ENCODE measurements at places on chromosomes 5 and 9.

DNA sequence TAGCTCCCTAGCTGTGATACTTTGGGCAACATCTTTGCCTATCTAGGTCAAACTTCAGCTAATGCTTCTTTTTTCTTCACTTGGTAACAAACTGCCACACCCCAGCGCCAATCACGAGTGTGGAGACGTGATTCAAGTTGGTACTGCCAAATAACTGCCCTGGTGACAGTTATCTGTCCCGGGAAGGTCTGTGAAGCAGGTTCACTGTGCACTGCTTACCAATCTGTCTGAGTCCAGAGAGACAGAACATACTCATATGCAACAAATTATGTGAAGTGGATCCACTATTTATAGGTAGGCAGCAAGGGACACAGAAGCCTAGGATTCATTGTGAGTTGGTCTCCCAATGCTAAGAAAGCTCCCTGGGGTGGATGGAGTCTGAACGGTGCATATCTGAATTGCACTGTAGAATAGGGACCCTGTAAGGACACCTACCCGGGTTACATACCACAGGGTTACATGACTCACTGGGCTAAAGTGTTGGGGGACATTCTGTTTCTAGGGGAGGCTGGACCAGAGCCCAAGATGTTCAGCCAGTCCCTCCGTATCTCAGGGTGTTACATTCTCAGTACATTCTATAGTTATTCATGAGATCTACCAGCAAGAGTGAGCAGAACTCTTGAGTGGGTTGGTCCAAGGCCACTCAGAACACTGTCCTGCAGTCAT lies 95.4 kb upstream of the STC2 start:
- no peak for DNase-seq

- DNase-seq = no peak
These were observed 15.4 kb downstream of the TRAF2 start for GRCh38 chr9:136901516-136902258.

- DNase-seq = no peak
These were observed 25.9 kb upstream of the CFAP157 start for GRCh38 chr9:127680846-127681245.

DNA sequence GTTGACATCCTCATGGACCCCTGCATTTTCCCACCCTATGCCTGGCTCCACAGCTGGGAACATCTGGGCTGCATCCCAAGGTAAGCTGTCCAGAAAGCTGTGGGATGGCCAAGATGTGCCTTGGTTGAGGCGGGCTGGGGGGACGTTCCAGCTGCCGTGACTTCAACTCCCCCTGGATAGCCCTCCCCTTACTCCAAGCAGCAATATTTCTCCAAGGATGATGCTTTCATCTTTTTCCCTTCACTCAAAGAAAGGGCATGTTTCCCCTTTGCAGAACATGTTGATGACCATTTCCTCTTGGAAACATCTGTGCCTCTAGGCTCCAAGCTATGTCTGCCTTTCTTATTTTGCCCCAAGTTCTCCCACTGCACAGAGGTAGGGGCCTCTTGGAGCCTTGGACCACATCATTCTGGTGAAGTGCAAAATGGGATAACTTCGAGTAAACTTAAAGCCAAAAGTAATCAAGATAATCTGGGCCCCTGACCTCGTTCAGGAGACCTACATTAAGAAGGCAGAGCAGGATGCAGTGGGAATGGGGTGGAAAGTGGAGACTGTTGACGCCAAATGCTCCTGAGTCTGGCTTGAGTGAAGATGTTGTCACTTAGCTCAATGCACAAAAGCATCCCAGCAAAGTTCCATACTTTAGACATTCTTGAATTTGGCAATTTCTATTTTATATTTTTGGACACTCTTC lies 175.2 kb downstream of the GAS1 start:
- no peak for DNase-seq

DNA sequence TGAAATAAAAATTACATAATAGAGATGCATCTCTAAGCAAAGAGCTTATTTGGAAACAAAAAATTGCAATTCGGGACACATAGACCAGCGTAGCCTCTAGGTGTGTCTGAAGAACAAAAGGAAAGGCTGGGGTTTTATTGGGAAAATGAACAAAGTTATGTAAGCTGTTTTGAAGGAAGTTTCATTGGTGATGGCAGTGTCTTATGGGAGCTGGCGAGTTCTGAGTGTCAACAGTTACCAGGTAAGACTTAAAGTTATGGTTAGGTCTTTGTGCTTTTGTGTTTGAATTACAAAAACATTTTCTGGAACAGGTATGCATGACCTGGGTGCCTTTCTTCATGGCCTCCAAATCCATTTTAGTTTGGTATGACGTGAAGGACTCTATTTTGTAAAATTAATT lies 48.9 kb downstream of the SLC27A6 start:
- DNase-seq = no peak

DNA sequence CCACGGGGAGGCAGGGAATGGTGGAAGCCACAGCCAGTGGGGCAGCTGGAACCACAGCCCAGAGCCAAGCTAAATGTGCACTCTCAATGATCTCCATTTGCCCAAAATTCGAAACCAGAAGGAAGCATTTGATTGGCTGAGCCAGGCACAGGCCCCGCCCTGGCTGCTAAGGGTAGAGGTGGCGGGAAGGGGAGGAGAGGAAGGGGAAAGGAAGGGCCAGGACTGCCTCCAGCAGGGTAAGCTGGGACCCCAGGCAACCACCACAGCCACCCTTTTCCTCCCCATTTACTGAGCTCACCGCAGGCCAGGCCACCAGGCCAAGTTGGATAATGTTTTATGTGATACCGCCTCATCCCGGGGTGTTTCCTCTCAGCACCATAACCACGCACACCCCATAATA lies 100.3 kb upstream of the RAPGEF1 start:
- no peak for DNase-seq

DNA sequence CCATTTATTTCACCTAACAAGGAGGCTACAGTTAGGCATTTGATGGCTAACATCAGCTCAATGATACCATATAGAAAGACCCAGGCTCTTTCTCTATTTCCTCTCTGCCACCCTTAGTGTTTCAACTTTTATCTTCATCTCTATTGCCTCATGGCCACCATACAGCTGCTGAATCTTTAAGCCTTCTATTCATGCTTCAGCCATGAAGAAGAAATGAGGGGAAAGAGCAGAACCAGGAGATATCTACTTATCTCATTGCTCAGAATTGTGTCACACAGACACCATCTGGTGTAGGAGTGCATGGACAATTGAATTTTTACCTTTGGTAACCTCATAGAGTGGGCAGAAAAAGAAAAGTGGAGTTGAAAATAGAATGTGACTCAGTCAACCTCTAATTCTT lies 6.7 kb downstream of the GAPT start:
- no peak for DNase-seq

GRCh38 chr5:1497795-1498622 lies 25.8 kb downstream of the LPCAT1 start:
- DNase-seq = no peak

DNA sequence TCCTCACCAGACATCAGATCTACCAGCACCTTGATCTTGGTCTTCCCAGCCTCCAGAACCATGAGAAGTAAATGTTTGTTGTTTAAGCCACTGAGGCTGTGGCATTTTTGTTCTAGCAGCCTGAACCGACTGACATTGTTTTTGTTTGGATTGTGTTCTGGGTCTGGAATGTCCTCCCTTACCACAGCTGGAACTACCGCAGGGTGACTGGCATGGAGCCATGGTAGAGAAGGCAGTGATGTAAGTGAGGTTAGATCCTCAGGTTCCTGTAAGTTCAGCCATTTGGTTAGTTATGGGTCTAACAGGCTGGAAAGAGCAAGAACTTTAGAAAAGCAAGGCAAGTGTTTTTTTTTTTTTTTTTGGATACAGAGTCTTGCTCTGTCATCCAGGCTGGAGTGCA lies 209.3 kb downstream of the DAB2IP start:
- DNase-seq = no peak

DNA sequence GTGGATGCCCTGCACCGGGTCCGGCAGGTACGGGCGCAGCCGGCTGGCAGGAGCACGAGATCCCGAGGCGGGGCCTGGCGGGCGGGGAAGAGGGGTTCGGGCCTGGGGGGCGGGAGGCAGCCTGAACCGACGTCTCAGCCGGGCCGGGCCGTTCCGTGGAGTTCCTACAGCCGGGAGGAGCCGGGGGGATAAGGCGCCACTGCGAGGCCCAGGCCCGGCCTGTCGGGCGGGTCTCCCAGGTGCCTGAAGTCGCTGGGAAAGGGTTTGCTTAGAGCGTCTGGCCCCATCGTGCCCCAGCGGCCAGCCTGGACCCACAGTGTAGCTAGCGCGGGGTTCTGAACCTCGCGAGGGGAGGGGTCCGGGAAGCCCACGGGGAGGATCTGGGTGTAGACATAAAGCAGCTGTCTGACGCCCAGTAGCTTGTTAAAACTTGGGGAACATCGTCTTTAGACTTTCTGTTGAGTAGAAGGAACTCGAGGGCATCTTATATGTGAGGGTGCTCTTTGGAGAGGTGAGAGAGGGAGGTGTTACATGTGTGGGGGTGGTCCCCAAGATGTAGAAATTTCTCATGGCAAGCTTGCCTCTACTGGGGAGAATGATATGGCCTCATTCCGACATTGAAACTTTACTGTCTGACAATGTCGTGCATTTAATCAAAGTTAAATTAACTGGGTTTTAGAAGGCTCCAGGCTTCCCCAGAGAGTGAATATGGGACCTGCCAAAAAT lies 524 bp downstream of the FUBP3 start:
- peak; percentile 22 for DNase-seq

DNA sequence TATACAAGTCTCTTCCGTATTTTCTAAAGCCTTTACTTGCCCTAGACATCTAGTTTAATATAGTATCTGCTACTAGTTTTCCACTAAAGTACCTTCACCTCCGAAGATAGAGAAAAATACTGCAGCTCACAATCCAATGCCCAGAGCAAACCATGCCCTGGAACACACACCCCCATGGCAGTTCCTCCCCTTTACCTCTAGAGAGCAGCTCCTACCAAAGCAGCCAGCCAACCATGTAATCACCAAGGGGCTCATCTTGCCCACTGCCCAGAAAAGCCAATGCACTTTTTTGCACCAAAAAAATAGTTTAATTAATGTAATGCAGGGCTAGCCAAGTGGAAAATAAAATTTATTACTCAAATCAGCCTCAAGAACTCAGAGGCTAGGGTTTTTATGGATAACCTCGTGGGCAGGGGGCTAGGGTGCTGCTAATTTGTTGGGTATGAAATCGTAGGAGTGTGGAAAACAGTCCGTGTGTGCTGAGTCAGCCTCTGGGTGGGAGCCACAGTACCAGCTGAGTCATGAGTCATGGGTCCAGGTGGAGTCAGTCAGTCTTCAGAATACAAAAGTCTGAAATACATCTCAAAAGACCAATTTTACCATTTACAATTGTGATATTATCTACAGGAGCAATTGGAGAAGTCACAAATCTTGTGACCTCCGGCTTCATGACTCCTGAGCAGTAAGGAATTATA lies 120.1 kb upstream of the ACO1 start:
- DNase-seq = peak; percentile 1

GRCh38 chr5:152855441-152855840 lies 450.4 kb upstream of the NMUR2 start:
- DNase-seq = no peak

- no peak for DNase-seq
These were observed 74.7 kb downstream of the PJA2 start for GRCh38 chr5:109335114-109335513.

DNA sequence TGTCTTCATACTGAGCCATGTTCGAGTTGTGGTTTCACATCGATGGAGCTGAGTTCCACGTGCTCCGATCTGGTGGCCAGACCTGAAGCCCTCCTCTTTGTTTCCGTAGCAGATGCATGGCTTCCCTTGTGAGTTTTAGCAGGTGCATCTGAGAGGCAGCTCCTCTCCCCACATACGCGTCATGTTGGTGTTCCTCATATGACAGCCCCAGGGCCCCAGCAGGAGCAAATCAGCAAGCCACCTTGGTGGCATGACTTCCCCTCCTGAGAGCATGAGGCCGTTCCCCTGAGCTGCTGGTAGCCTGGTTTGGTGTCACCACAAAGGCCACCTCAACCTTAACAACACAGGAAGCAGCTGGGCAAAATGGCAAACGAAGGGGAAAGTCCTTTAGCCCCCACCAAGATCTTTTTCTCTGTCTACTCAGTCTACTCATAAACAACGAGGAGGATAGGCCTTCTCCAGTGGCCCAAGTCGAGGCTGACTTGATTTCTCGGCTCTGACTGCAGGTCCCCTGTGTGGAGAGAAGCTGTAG lies 5.9 kb downstream of the CYFIP2 start:
- DNase-seq = peak; percentile 98

- DNase-seq = no peak
These were observed 27.2 kb downstream of the C6 start for GRCh38 chr5:41186143-41186542.

DNA sequence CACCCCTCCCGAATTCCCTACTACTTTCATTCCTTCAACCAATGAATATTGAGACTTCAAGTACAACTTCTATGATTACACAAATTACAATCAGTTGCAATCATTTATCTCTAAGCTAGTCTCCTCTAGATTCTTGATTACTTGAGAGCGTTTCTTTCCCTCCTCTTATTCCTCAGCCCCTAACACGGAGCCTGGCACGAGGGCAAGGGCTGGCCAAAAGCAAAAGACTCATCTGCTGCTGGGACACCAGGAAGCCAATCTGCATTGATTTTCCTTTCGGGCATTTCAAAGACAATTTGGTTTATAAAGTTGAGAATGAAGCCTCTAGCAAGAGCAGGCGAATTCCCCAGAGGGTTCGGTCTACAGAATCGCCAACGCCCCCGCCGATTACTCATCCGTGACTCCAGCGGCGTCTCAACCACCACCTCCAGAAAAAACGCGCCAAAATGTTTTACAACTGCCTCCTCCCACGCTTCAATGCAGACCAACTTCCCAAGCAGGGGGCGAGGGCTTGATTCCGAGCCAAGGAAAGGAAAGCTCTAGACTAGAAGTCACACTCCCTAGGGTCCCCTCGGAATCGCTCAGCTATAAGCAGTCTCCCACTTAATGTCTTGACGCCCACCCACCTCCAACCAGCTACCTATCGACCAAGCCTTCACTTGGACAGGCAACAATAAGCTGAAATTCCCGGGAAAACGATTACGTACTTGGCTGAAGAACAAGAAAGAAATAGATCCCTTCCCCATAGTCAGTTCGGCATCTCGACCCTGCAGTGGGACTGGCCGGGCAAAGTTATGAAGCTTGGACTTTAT lies 1.5 kb downstream of the PCSK1 start:
- DNase-seq = no peak

GRCh38 chr9:106305428-106306133 lies 557.4 kb upstream of the ZNF462 start:
- no peak for DNase-seq

DNA sequence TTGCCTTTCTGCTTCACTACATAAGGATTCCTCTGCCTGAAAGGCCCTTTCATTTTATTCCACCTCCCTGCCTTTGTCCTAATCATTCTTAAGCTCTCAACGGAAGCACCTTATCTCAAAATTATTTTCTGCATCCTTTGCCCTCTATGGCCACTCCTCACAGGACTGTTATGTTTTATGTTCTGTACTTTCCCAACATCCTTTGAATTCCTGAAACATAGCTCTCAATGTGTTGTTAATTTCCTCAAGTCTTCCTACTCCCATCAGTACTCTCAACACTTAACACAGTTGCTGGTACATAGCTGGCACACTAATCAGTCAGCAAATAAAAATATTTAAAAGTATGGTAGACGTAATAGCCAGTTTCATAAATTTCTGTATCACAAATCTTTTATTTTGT lies 193.0 kb downstream of the RFX3 start:
- no peak for DNase-seq

GRCh38 chr5:129689045-129689444 lies 58.8 kb upstream of the MINAR2 start:
- DNase-seq = no peak

All from OCI-LY7 (cell line).